Mucosa of gallbladder (tissue), 1 donor: ENCODE measurements at places on chromosomes 2 and 18. TPM values are rescaled to one million over a fixed set of nuclear protein-coding genes. Genes with fewer than 3 reads are reported as not detected.

Gene LYPD1
- total RNA-seq, result 14.6 TPM

Gene KIAA2012
- total RNA-seq, result not detected

Gene CAMKMT
- 12.1 TPM for total RNA-seq

Gene PLEK
- 9.4 TPM for total RNA-seq

Gene AQP12B
- total RNA-seq, result not detected

Gene PRSS56
- not detected for total RNA-seq

Gene MROH2A
- 1.2 TPM for total RNA-seq

Gene EDAR
- 2.0 TPM for total RNA-seq

Gene TTR
- 159 TPM for total RNA-seq

Gene KCTD1
- total RNA-seq, result 21.4 TPM

Gene TYMS
- total RNA-seq, result 5.8 TPM

Gene DPP10
- 6.6 TPM for total RNA-seq

Gene C2orf42
- total RNA-seq, result 22.6 TPM

Gene ADAM17
- total RNA-seq, result 22.3 TPM

Gene FAM237A
- not detected for total RNA-seq

Gene ERLEC1
- 50.5 TPM for total RNA-seq

Gene MC4R
- not detected for total RNA-seq

Gene XDH
- 4.6 TPM for total RNA-seq

Gene ALK
- 0.20 TPM for total RNA-seq

Gene OSR1
- total RNA-seq, result 4.9 TPM

Gene TM4SF20
- total RNA-seq, result not detected

Gene ODC1
- 48.7 TPM for total RNA-seq

Gene MOGAT1
- total RNA-seq, result 102 TPM

Gene TUBA3D
- total RNA-seq, result not detected

Gene PIEZO2
- 1.5 TPM for total RNA-seq

Gene DUSP19
- 7.9 TPM for total RNA-seq

Gene CDK5R2
- total RNA-seq, result 0.14 TPM

Gene B4GALT6
- 16.9 TPM for total RNA-seq

Gene RAMP1
- 215 TPM for total RNA-seq

Gene PARD3B
- 28.0 TPM for total RNA-seq

Gene HSBP1L1
- total RNA-seq, result 21.4 TPM

Gene EFHD1
- 6.0 TPM for total RNA-seq
